ENCODE measurements at places on chromosomes 1 and 21.
A peak's percentile ranks its signal among the peaks of the same experiment; 100 is the strongest.

- DNase-seq: no peak
Observed at GRCh38 chr1:241113557-241113956, 243.4 kb downstream of the RGS7 start.

DNA sequence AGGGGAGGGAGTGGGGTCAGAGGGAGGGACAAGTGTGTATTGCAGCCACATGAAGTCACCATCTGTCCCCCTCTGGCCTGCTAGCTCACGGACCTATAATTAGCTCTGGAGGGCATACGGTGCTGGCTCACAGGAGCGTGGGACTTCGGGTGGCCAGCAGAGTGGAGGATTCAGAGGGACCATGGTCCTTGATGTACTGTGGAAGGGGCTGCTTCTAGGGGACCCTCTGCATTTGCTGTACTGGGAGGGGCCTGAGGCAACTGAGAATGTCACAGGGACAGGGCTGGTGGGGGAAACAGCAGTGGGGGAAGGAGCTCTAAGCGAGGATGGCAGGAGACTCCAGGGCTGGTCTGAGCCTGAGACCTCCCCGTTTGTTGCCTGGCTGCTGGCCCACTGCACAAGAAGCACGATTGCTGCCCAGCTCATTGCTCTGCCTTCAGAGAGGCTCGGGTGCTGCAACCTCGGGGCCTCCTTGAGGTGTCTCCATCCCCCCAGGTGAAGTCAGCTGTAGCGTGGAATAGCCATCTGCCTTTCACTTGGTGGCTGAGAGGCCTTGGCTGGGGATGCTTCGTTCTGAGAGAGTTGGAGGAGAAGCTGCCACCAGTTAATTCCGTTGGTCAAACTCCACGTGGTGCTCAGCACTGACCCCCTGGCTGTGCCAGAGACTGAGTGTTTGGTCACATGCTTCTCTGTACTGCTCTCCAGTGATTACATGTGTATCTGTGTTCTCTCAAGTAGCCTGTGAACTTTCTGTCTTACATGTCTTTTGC, 2.7 kb downstream of the PPFIA4 start:
- no peak for DNase-seq

DNA sequence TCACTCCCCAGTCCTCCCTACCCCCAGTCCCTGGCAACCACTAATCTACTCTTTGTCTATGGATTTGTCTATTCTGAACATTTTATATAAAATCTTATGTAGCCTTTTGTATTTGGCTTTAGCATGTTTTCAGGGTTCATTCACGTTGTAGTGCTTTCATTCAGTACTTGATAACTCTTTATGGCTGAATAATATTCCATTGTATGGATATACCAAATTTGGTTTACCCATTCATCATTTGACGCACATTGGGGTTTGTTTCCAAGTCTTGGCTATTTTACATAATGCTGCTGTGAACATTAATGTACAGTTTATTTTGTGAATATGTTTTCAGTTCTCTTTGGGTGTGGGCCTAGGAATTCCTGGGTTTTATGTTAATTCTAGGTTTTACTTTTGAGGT, 2.6 kb downstream of the KDM1A start:
- no peak for DNase-seq

DNA sequence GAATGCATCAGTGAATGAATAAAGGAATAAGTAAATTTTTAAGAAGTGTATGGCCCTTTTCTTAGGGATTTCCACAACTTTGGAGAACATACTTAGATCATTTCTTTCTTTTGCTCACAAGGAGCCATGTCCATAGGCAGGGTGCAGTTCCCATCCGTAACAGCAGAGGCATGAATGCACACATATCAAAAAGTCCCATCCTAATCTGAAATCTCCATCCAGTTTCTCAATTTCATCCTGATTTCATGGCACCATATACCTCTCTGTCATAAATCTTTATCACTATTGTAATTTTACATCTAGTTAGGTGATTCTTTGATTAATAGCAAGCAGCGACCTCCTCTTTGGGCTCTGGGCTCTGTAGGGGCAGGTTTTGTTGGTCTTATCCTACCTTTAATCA, 359.2 kb downstream of the RRAGC start:
- no peak for DNase-seq

- DNase-seq: no peak
Observed at GRCh38 chr21:26389971-26390641, 183.0 kb downstream of the CYYR1 start.

- no peak for DNase-seq
Observed at GRCh38 chr1:243507001-243507671, 251.3 kb downstream of the SDCCAG8 start.

GRCh38 chr21:42343963-42344510, 6.8 kb downstream of the TFF2 start:
- no peak for DNase-seq

GRCh38 chr1:226638001-226638601, 89.5 kb downstream of the STUM start:
- no peak for DNase-seq

- DNase-seq: no peak
Observed at GRCh38 chr1:226363801-226364513, 43.9 kb downstream of the PARP1 start.

DNA sequence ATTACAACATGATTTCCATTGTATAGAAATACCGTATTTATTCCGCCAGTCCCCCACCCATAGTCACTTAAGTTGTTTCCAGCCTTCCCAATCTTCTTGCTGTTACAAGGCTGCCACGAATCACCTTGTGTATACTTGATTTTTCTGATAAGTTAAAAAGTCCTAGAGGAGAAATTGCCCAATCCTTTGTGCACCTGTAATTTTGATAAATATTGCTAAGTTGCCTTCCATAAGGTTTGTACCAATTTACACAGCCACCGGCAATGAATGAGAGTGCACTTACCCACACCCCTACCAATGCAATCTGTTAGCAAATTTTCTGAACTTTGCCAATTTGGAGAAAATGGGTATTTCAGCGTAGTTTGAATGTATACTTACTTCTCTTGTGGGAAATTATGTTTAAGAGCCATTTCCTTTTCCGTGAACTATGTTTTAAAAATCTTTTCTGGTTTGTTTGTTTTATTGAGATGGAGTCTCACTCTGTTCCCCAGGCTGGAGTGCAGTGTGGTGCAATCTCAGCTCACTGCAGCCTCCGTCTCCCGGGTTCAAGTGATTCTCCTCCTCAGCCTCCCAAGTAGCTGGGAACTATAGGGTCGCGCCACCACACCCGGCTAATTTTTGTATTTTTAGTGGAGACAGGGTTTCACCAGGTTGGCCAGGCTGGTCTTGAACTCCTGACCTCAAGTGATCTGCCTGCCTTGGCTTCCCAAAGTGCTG, 87.4 kb downstream of the DHRS3 start:
- no peak for DNase-seq

- no peak for DNase-seq
Observed at GRCh38 chr1:196690582-196690981, 38.7 kb downstream of the CFH start.

- no peak for DNase-seq
Observed at GRCh38 chr1:236953151-236953700, 51.0 kb downstream of the MT1HL1 start.

GRCh38 chr1:191327868-191328267, 830.4 kb upstream of the RGS18 start:
- DNase-seq: no peak

- DNase-seq: peak; percentile 61
Observed at GRCh38 chr1:158149577-158150269, 31.0 kb upstream of the CD1D start.

- DNase-seq: no peak
Observed at GRCh38 chr1:185110145-185110544, 46.6 kb downstream of the TRMT1L start.

GRCh38 chr1:66747501-66747900, 4.8 kb upstream of the DYNLT5 start:
- no peak for DNase-seq

DNA sequence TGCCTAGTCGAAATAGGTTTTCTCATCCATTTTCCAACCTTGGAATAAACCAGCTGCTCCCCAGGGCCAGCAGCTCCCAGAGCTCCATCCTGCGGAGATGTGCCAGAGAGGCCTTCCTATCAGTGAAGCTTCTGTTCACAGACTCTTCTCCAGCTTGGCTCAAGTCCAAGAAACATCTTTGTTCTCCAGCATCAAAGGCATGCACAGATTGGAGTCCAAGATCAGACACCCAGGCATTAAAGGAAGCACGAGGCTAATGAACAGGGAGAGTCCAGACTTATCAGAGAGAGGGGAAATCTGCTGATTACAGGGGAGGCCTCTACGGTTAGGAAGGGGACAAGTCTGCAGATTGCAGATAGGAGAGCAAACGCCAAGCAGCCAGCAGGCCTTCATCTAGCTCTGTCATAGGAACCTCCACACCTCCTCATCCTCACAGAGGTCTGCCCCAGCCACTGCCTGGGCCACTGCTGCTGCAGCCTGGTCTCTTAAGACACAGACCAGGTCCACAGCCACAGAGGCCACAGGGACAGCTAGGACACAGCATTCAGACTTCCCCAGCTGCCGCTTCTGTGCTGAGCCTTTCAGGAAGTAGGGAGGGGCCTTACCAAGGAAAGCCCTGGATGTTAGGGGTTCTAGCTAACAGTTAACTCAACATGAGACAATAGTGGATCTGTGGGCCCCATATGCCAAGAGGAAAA, 3.4 kb downstream of the PRR9 start:
- no peak for DNase-seq

GRCh38 chr1:212622906-212623305, 14.3 kb downstream of the ATF3 start:
- no peak for DNase-seq

DNA sequence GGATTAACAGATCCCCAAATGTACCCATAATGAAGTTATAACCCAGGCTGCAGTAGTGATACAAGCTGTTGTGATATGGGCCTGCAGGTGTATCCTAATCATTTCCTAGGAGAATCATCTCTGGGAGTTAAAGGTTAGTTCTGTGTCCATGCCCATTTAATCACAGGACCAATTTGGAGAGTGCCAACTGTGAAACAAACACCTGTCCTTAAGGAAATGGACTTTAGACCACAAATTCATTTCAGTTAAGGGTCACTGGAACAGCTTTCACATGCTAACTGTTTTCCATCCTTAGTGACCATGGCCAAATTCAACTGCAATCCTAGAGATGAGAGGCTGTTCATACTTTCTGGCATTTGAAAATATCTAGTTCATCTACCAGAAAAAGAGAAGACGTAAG, 160.9 kb downstream of the GPATCH2 start:
- no peak for DNase-seq

- no peak for DNase-seq
Observed at GRCh38 chr1:208163539-208163938, 80.6 kb downstream of the PLXNA2 start.

- DNase-seq: no peak
Observed at GRCh38 chr1:81407000-81407821, 393.5 kb upstream of the ADGRL2 start.

- no peak for DNase-seq
Observed at GRCh38 chr1:68799096-68799495, 302.2 kb upstream of the DEPDC1 start.
